ENCODE measurements at places on chromosomes 12 and 14.
A peak's percentile ranks its signal among the peaks of the same experiment; 100 is the strongest.

DNA sequence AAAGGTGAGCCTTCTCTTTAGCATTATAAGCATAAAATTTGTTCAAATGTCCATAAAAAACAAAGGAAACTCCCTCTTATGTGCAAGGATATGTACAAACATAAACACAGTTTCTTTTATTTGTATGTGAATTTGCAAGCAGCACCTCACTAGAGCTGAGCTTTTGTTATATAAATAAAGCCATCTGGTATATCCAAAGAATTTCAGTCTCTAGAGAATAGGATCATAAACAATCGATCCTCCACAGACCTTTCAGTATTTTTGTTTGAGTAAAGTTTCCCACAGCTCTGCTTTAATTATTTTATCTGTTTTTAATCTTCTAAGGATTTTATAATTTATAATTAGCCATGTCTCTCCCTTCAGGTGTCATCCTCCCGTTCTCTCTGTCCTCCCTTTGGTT, 89.2 kb downstream of the OTOGL start:
- DNase-seq = no peak

DNA sequence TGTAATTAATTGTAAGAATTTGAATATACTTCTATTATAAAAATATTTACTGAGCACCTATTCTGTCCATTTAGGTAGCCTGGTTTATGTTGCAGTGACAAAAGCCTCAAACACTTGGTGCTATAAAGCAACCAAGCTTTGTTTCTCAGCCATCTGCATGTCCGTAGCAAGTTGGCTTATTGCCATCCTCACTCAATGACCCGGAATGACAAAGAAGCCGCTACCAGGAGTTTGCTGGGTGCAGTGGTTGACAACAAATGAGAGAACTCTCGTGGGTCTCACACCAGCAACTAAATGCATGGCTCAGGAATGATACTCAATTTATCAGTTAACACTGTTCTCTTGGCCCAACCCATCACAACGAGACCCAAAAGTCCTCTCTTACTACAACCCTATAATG, 553.1 kb downstream of the DIO2 start:
- DNase-seq = no peak

- DNase-seq = no peak
Observed at GRCh38 chr12:46556105-46556559, 183.6 kb upstream of the SLC38A2 start.

- no peak for DNase-seq
Observed at GRCh38 chr14:99272899-99273765, 1.1 kb upstream of the BCL11B start.

GRCh38 chr14:45972416-45972815, 679.2 kb downstream of the RPL10L start:
- no peak for DNase-seq

DNA sequence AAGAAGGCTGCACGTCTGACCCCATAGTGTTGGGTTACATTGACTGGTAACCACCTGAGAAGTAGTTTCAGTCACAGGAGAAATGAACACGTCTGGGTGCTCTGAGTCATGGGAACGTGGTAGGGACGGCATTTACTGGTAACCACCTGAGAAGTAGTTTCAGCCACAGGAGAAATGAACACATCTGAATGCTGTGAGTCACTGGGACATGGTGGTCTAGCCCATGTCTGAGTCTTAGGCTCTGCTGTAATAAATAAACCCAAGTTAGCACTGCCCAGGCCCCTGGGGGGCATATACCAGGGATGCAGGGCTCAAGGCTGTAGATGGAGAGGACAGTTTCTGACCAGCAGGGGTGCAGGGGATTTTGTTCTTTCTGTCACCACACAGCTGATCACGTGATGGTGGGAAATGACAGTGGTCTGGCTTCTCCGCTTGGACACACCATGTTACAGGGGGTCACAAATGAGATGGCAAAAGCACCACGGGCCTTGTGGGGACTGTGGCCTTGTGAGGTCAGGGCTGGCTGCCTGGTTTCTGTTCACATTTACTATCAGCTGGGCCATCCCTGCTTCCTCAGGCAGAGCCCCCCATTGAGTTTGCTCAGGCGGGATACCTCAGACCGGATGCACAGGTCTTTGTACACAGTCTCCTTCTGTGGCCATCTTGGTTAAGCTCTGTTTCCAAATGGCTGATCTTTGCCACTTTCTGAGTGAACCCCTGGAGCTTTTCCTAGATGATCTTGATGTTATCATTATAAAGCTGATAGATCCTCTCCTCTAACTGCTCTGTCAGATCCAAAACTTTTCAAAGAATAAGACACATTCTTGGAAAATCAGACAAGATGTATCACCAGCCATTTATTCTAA, 9.8 kb upstream of the C12orf42 start:
- no peak for DNase-seq

DNA sequence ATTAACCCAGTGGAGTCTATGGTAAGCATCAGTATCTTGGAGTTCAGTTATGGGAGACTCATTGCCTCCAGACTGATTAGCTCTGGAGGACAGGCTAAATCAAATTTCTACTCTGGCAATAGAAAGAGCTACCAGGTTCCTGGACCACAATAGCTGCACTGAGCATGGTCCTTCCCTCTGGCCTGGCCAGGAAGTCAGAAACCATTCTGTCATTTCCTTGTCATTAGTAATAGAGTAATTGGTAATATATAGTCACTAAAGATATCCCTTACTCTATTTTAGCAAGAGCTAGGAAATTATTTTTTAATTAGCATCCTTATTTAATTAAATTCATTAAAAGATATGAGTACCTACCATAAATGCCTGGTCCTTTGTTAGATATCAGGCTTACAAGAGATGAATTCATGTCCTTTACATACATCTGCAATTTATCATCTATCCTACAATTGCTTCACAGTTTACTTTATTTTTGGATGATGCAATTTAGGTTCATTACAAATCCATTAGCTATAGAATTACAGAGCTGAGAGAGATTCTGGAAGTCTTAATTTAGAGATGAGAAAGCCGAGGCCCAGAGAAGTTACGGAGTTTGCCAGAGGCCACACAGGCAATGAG, 23.7 kb upstream of the TDRD9 start:
- no peak for DNase-seq

DNA sequence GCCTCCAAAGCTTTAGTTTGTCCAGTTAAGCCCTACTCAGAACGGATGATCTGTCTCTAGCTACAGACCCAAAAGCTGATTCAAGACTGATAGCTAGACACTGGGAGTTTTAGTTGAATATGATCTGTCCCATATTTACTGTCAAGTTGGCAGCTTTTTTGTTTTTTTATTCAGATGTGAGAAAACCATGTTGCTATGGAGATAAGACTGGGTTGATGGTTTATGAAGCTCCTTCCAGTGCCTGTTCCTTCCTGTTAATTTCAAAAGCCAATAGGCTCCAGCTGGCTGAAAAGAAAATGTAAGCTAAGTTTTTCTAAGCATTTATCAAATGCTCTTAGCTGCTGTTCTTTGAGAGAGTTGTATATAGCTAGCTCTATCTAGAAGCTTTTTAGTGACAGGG, 4.7 kb downstream of the DYNLL1 start:
- no peak for DNase-seq

DNA sequence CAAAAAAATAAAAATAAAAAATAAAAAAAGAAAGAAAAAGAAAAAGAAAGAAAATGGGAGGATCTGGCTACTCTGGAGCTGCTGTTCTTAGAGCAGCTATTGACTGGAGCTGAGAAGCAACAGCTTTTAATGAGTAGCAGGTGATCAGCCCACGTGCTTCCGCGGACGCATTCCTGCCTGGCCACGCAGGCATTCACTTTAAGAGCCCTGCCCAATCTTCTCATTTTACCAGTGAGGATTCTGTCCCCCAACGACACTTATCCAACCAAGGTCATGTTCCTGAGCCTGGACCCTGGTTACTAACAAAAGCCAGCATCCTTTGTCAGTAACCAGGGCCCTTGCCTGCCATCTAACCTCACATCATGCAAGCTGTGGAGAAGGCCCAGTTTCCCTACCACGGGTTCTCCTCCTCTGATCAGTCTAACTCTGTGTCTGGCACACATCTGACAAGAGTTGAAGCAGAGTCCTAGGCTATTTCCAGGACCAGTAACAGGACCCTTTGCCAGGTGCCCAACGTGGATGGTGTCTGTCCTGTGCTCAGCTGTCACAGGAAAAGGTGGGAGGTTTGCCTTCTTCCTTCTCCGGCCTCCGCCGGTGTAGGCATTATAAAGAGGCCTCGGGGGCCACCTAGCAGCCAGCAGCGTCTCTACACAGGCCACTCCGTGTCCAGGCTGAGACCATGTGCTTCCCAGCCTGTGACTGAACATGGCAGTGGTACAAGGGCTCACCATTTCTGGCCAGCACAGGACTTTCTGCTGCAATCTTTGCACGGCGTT, 60.9 kb upstream of the GPATCH2L start:
- DNase-seq = no peak

DNA sequence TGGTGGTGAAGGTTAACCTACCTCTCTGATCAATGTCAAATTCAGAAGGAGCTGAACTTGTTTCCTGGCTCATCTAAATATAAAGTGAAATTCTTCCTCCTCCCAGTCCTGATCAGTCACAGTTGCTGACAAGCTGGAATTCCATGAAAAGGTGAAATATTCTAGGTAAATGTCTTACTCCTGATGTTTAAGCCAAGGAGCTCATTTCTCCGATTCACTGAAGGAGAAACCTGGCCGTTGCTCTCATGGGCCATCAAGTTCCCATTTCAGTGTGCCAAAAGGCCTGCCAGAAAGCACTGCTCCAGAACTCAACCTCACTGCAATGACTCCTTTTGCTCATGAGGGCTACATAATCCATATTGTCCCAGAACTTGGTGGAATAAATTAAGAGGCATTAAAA, 707.5 kb downstream of the GALC start:
- DNase-seq = no peak

DNA sequence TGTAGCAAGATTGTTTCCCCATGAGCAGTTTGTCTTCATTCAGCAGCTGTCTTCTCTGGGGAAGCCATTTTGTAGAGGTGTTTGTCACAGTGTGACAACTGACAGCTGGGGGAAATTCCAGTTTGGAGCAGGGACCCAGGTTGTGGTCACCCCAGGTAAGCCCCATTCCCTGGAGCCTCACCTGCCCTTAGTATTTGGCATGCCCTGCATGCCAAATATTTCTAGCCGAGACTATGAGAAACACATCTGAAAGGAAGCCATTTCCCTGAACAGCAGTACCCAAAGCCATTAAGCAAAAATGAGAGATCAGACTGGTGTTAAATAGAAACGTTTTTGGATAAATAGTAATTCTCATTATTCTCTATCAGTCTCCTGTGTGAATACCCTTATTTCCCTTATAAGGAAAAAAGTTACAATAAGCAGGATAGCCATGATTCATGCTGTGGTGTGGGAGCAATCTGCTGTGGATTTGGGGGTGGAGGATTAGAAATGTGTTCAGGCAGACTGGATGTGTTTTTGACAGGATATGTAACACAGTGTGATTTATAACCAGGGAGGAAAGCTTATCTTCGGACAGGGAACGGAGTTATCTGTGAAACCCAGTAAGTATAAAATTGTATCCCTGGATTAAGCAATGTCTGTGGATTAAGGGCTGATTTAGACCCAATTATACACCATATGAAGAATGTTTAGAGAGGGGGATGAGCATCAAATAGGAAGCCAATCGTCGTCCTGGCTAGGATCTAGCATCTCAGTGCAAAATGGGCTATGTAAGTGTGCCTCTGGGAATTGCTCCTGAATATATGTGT, 68.9 kb downstream of the DAD1 start:
- DNase-seq = no peak

DNA sequence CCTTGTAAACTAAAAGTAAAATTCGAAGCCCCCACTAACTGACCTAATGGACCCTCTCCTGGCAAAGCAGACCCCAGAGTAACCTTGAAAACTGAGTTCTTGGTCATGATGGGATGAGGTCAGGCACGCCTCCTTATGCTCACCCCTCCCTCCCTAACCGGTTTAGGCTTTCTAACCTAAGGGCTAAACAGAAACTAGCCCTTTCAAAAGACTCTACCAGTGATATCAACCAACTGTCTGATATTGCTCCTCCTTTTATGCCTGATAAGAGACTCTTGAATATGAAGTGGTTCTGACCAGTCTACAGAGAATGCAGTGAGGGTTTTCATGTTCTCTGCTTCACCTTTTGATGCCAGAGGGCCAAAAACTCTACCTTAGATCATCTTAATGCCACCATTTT, 4.8 kb upstream of the LPCAT3 start:
- DNase-seq = no peak

GRCh38 chr12:53047221-53048032, 2.4 kb upstream of the TNS2 start:
- DNase-seq = peak; percentile 60

GRCh38 chr12:86931714-86932113, 675.5 kb upstream of the MGAT4C start:
- DNase-seq = no peak
